ENCODE measurements at places on chromosomes 2 and 18.
A peak's percentile ranks its signal among the peaks of the same experiment; 100 is the strongest.

GRCh38 chr2:12044857-12045256 is 298.4 kb downstream of the LPIN1 start:
- DNase-seq = no peak

DNA sequence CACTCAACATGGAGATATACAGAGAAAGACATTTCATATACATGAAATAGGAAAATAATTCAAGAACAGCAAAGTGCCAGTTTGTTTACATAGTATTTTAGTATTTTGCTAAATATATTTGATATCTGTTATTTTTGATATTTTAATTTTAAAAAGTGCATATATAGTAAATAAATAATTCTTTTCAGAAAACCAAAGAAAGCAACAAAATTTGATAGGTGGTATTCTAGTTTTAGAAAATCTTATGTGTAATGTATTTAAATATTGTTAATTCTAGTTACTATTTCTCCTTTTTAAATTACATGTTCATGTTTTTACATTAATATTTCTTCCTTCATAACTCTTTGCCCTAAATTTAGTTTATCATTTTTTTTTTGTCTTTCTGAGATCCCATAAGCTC is 34.5 kb upstream of the FAM171B start:
- no peak for DNase-seq

DNA sequence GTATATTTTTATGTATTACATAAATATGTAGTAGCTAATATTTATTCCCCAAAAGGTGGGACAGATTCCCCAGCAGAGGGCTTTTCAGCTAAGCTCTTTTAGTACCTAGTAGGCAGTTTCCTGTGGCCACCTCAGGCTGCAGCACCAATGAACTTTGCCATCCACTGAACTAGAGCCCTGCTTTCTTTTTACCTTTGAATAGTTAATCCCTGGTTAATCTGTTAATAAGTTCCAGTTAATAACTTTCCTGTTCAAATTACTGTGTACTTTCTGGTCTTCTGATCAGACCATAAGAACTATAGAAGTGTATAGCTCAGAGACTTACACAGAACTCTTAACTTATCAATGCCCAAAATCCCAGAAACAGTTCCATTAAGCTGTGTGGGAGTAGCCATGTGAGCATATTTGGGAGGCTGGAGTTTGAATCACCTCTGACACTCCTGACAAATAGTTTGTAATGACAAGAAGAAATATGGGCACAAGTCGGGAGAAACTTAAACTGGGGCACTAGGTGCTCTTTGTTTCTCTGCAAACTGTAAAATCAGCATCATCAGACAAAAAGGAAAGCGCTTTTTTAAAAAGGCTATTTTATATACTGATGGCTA is 40.0 kb downstream of the ASXL2 start:
- DNase-seq = no peak

DNA sequence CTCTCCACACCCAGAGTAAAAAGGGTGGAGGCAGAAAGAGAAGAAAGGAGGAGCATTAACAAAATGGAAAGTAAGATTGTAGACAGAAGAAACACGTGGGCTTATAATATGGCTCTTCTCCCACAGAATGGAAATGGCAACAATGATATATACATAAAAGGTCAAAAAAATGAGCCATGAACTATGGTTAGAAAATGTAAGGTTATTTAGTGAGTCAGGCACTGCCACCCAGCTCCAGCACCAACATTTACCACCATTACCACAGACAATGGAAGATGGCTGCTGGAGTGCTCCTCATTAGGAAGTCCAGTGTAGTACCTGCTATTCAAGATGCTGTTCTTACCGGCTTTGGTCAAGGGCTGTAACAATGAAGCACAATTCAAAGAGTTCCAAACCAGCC is 258.0 kb downstream of the ZEB2 start:
- DNase-seq = no peak

- DNase-seq = peak; percentile 33
Measured at GRCh38 chr18:21134895-21135294, 23.3 kb upstream of the ROCK1 start.

DNA sequence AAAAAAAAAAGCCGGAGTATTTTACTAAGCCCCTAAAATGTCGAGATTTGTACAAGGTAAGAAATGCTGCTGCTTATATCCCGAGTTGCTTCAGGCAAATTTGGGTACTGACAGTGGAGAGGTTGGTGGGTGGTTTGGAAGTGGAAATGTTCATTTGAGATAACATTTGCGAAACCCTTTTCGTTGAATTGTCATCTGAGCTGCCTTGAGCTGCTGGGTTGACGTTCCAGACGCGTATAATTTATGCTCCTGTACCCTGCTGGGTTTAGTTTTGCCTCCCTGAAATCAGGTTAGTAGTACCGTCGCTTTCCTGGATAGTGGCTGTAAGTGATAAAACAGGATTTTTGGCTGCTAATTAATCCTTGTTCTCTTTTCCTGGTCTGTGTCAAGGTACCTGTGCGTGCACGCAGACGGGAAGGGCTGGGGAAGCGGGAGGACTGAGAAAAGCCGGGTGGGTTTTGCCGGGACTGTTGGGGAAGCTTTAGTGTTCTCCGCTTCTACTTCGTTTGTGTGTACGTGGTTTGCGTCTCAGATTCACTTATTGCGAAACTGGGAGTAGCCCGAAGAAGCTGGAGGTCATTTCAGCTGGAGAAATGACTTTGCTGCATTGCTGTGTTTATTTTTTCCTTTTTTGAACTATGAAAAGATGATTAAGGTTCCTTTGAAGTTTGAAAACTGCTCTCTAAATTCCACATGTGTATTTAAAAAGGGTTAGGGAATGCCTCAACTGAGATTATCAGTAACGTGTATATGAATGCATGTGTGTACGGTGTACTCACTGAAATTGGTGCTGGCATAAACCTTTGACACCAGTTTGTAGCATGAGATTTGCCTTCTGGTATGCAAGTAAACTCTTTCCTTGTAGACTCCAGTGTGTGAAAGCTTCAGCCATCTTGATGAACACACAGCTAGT is 709 bp downstream of the UGP2 start:
- no peak for DNase-seq

DNA sequence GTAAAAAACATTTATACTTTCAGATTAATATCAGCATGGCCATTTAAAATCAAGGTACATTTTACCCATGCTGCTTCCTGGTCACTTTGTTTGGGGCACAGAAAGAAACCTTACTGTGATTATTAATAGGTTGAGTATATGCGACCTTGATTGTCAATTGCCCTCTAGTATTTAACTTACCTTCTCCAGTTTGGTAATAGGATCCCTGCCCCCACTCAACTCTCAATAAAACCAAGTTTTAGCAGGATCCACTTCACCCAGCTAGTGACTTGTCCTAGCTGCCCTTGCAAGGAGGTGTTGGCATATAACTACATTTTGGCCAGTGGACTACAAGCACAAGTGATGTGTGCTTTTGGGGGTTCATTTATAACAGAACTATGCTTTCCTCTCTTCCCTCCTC is 34.3 kb downstream of the FANCL start:
- DNase-seq = no peak

DNA sequence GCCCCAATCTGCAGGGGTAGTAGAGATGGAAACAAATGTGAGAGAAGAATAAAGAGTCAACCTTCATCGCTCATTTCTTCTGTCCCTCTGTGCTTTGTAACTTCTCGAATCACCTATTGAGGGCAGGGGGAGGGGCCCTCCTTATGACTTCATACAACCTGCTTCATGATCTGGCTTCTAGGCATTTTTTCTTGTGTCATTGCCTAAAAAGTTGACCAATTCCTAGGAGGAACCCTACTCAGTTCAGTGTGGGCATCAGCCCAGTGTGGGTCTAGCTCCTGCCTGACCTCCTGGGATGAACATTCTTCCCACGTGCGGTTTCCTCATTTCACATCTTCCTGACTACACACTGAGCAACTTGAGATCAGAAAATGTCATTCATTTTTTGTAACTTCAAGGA is 46.3 kb upstream of the CREB1 start:
- no peak for DNase-seq

DNA sequence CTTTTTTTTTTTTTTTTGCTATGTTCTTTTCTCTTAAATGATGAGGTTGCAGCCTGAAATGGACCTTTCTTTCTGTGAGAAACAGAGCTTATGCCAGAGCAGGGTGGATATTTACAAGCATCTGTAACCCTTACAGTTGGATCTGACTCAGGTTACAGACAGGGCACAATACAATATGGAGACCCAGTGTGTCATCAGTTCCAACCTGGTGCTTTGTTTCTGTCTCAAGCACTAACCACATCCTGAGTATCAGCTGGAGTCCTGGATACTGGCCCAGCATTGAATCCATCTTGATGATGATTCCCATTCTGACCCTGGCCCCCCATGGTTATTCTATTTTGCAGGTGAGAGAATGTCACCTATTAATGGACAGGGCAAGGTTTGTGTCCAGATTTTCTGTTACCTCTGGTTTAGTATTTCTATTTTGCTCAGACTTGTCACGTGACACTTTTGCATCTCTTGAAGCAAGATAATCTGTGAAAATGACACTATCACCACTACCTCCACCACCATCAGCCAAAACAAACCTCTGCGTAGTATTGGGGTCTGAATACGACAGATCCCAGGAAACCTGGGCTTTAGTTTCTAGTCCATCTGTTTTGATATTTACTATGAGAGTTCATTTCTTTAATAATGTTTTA is 174.0 kb downstream of the CCDC85A start:
- no peak for DNase-seq

GRCh38 chr2:32119161-32119560 is 46.5 kb upstream of the SLC30A6 start:
- no peak for DNase-seq

DNA sequence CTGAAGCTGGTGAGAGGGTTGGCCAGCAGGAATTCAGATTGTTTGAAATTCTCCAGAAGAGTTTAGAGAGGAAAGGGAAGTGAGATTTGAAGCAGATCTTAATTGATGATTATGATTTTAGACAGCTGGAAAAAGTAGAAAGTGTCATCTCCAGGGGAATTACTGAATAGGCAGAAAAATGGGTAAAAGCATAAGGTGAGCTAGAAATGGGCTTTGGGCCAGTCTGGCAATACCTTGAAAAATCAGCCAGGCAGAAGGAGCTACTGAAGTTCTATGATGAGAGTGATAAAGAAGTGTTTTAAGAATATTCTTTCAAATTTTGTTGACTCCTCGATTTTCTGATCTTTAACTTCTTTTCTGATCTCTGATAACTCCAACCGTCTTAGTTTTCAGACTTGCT is 172.9 kb upstream of the CCDC150 start:
- DNase-seq = no peak

DNA sequence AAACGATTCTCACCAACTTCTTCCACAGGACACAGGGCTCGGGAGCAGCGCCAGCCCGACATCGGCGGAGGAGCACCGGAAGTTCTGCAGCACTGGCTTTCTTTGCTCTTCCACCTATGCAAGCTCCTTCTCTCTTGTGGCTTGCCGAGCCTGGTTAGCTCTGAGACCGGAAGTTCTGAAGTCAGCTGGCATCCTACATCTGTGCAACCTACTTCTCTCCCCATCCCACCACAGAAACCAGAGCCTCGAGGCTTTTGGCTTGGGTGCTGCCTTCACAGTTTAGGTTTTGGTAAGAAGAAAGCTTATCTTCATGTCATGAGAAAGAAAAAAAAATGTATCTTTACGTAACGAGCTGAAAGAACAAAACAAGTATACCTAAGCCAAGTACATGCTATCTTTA is 111.7 kb downstream of the ANKRD44 start:
- peak; percentile 92 for DNase-seq

DNA sequence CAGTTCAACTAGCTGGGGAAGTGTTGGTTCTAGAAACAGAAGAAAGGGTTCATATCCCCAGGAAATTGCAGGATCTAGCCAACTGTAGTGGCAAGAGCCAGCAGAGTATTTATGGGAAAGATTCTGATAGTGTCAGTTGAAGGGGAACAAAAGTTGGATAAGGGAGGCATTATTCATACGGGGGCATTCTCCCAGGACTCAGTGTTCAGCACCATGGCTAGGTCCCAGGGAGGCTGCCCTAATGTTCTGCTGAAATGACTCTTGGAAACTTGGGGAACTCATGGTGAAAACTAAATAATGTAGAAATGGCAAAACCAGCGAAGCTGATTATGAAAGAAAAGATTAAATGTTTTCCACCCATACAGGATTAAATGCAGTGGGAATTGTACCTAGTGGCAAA is 543.7 kb downstream of the TRIB2 start:
- DNase-seq = no peak

GRCh38 chr18:35780937-35781336 is 191.5 kb upstream of the RMP24 start:
- no peak for DNase-seq

DNA sequence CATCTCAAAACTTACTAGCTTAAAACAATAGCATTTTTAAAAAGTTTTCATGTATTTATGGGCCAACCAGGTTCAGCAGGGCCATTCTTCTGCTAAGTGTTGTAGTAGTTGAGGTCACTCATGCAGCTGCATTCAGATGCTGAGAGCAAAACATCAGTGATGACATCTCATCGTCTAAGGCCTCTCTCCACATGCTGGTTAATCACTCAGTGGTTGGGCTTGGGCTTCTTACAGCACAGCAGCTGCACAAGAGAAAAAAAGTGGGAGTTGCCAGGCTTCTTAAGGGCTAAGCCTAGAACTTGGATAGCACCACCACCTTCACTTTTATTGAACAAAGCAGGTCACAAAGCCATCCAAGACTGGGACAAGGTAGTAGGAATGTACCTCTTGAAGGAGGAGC is 190.3 kb downstream of the IRS1 start:
- no peak for DNase-seq

GRCh38 chr2:197873293-197873701 is 68.9 kb downstream of the PLCL1 start:
- DNase-seq = no peak

- no peak for DNase-seq
Measured at GRCh38 chr2:9060819-9061218, 57.3 kb upstream of the MBOAT2 start.

GRCh38 chr2:145289946-145290345 is 770.0 kb upstream of the ZEB2 start:
- DNase-seq = no peak

- DNase-seq = no peak
Measured at GRCh38 chr2:172926785-172927640, 148.6 kb upstream of the MAP3K20 start.

DNA sequence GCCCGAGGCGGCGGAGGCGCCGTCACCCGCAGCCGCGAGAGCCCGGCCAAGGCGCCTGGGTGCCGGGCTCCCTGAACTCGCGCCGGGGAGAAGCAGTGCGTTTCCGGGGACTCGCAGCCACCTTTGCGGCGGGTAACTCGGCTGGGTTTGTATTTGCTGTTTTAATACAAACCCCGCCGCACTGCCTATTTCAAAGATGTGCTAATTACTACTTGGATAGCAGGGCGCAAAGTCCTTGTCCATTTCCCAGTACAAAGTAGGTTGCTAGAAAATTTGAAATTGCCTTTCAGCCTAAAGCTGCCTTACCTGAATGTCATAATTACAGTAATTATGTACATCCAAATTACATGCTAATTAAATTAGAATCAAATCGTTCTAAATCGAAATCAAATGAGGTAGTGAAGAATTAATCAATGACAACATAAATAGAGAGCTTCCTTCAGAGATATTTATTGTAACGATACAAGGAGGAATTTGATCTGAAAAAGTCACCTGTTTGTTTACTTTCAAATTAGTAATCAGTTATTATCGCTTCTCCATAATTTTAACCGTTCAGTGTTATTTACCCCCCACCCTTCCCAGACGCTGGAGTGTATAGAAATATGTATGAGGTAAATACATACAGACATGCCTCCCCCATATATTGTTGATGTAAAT is 8.1 kb downstream of the SP9 start:
- DNase-seq = peak; percentile 54

Data from naive thymus-derived CD8-positive, alpha-beta T cell (primary cell).